GM23248 (cell line): ENCODE measurements at places on chromosomes 7 and 10.

- no peak for DNase-seq
Measured at GRCh38 chr7:36852931-36853330, 128.6 kb upstream of the AOAH start.

DNA sequence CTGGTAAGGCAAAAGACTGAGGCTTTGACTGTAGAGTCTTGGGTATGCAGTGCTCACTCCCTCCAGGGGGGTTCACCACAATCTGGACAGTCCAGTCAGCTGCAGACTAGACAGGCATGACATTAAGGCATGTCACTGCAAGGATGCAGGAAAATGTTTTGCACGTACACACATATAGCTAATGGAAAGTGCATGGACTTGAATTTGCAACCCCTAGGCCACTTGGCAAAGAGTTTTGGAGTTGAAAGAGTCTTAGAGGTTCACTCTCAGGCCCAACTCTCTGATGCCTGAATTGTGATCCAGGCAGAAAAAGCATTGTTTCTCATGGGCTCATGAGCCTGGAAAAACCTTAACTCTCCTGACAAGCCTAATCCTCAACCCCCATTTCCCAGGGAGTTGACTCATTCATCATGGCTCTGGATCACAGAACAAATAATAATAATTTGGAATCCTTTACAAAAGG is 51.9 kb downstream of the LAMB4 start:
- peak; percentile 43 for DNase-seq

DNA sequence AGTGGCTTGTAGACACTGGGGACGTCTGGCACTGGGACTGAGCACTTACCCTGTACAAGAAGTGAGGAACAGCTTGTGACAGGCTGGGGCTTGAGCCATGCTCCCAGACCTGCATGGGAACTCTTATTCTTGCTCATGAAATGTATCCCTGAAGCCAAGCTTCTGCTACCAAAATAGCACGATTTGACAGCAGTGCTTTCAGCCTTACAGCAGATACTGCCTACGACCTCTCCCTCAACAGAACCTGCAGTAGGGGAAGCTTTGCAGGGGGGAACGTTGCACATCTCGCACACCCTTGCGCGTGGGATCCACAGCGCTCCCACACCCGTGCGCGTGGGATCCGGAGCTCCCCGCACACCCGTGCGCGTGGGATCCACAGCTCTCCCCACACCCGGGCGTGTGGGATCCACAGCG is 88.0 kb downstream of the CREM start:
- no peak for DNase-seq

GRCh38 chr7:30027065-30027456 is 559 bp upstream of the FKBP14 start:
- DNase-seq = peak; percentile 75

DNA sequence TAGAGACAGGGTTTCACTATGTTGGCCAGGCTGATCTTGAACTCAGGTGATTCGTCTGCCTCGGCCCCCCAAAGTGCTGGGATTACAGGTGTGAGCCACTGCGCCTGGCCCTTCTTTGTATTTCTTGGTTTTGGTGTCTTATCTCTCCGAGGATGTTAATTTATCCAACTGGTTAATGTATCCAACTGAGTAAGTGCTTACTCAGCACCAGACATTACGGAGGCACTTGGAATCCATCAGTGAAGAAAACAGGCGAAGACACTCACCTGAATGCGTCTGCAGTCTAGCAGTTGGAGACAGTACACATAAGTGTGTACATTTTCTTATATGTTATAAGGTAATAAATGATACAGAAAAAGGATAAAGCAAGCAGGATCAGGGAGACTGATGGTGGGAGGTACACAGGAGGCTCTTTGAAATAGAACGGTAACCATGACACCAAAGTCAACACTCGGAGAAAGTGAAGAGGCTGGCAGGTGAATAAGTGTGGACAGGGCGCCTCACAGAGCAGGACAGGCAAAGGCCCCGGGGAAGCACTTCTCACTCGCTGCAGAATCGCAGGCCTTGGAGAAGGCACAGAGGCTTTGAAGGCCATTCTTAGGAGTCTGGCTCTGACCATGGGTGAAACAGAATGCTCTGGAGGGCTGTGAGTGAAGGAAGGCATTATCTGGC is 73.1 kb downstream of the LANCL2 start:
- no peak for DNase-seq

DNA sequence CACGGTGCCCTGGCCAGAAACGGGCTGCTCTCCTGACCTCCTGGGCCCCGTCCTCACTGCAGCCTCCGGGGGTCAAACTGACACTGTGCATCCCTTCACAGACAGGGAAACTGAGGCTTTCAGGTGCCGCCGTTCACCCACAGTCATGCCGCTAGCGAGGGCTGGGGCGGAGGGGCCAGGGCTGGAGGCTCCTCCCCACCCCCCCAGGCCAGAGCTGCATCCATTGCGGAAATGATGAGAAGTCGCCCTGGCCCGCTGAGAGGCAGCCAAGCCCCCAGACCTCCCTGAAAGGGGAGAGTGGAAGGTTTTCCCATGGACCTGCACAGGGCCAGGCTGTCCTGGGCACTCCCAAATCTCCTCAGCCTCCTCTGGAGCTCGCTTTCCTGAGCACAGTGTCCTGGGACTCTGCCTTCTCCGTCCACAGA is 16.5 kb upstream of the INPP5A start:
- no peak for DNase-seq

DNA sequence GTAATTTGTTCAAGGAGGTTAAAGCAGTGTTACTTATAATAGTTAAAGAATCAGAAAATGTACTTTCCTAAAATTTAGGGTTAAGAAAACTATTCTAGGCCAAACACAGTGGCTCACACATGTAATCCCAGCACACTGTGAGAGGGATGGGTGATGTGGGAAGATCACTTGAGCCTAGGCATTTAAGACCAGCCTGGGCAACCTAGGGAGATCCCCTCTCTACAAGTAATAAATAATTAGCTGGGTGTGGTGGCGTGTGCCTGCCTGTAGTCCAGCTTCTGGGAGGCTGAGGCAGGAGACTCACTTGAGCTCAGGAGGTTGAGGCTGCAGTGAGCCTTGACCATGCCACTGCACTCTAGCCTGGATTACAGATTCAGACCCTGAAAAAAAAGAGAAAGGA is 3.6 kb upstream of the STEAP2 start:
- DNase-seq = no peak

GRCh38 chr10:77380723-77381122 is 256.9 kb downstream of the KCNMA1 start:
- DNase-seq = no peak

DNA sequence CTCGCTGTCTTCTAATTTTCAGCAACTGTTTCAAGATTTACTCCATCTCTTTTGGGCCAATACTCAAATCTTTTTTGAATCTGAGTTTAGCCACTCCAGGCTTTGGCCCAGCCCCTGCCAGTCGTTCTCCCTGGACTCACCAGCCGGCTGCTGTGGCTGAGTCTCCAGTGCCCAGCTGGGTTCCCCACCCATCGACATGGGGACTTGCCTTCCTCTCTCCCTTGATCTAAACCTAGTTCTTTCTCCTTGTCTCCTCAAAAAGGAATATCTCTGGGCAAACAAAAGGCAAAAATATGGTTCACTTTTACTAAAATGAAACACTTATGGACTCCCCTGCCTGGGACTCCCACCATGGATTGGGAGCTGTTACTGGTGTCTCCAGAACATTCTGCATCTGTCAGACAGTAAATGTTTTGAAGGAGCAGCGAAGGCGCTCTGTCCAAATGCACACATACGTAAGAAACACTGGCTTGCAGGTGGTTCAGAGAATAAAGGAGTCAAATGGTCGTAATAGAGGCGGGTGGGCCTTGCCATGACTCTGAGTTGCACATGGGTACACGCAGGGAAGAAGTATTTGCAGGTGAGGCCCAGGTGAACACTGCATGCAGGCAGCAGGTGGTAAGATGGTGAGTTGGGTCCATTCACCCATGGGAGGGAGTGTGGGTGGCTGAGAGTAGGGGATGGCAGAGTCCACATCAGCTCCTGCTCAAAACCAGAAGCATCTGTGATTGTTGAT is 35.5 kb upstream of the HABP2 start:
- DNase-seq = no peak

- DNase-seq = no peak
Measured at GRCh38 chr7:151856516-151856915, 20.4 kb downstream of the PRKAG2 start.
